ENCODE measurements at places on chromosomes 7 and 10. TPM values are rescaled to one million over a fixed set of nuclear protein-coding genes. Genes with fewer than 3 reads are reported as not detected.
A peak's percentile ranks its signal among the peaks of the same experiment; 100 is the strongest.

Gene GSTO2
- 7.8 TPM for total RNA-seq

Gene CLDN4
- 116 TPM for total RNA-seq

Gene CHST15
- total RNA-seq: 36.5 TPM

Gene ARHGEF5
- 39.5 TPM for total RNA-seq

Gene OPN4
- total RNA-seq: not detected

Gene FAM171A1
- 14.0 TPM for total RNA-seq

Gene CALD1
- 140 TPM for total RNA-seq

Gene MMP21
- not detected for total RNA-seq

Gene EGFR
- total RNA-seq: 62.7 TPM

Gene ARHGAP19
- total RNA-seq: 15.4 TPM

Gene AKR1C3
- 84.4 TPM for total RNA-seq

Gene BMPR1A
- total RNA-seq: 37.0 TPM

DNA sequence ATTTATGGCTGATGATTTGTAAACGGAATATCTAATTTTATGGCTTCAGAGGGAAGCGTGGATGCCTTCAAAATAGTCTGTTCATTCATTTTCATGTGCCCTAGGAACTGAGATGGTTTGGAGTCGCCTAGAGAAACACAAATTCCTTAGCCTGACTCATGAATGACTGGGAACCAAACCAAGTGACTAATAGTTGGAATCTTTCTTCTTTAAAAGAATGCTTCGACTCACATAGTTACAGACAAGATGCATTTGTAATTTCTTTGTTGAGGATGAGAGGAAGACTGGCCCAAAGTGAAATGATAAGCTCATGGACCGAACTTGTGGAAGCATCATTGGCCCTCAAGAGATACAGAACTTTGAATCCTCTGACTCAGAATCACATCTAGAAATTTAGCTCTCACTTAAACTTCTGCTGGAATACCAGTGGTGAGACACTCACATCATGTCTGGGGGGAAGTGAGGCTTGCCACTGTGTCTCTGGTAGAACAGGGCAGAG is 1107.2 kb downstream of the NRG3 start:
- no peaks in the 10 kb centered on the region for H3K36me3 ChIP-seq
- H3K27ac ChIP-seq: no peak overlapping the region
- H3K4me3 ChIP-seq: no peak overlapping the region
- no peak for DNase-seq
- no peaks in the 10 kb centered on the region for H3K4me1 ChIP-seq
- H3K27me3 ChIP-seq: no peaks in the 10 kb centered on the region

GRCh38 chr7:106952658-106953231 is 87.7 kb downstream of the PIK3CG start:
- H3K4me1 ChIP-seq: no peaks in the 10 kb centered on the region
- H3K36me3 ChIP-seq: no peaks in the 10 kb centered on the region
- H3K27ac ChIP-seq: peak overlapping the region; percentile 19
- H3K4me3 ChIP-seq: no peak overlapping the region

DNA sequence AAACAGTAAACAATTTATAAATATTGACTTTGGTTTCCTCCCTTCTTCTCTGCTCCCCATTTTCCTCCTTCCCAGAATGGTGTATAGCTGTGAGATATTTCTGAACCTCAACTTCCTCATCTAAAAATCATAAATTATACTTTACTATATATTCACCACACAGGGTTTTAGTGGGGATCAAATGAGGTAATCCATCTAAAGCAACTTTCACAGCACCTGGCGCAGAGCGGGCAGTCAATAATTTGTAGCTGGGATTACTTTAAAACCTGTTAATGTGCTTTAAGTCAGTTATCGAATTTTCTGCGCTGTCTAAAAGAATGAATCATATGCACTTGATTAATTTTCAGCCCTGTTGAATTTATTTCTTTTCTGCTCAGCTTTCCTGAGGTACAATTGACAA is 172.7 kb downstream of the PTEN start:
- H3K4me1 ChIP-seq: peaks cover 4% of the 10 kb centered on the region
- H3K36me3 ChIP-seq: no peaks in the 10 kb centered on the region
- no peak overlapping the region for H3K27ac ChIP-seq
- H3K27me3 ChIP-seq: no peaks in the 10 kb centered on the region
- DNase-seq: no peak

DNA sequence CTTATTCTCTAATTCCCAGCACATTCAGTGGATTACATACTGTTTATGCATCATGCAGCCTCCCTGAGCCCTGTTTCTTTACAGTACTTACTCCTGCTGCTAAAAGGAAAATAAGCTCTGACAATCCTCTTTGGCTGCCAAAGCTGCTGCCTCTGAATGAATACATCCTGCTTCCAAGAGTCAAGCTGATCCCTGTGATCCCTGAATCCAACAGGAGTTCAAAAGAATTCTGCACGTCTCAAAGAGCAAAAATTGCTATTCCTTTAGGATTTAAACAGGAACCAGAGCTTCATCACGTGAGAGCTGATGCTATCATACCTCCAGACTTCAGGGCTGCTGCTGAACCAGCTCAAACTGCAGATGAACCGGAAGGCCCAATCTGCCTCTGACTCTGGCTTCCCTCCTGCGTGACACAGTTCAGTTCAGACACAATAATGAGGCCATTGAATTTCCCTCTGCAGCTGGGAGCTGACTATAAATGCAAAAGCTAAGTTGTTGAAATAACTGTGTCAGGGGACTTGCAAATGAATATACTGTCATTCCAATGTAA is 851.0 kb upstream of the PHF14 start:
- DNase-seq: no peak
- H3K4me1 ChIP-seq: no peaks in the 10 kb centered on the region
- no peaks in the 10 kb centered on the region for H3K27me3 ChIP-seq
- H3K27ac ChIP-seq: peak overlapping the region; percentile 1
- no peak overlapping the region for H3K4me3 ChIP-seq

- no peaks in the 10 kb centered on the region for H3K27me3 ChIP-seq
- no peak overlapping the region for H3K27ac ChIP-seq
- no peak overlapping the region for H3K4me3 ChIP-seq
- H3K4me1 ChIP-seq: no peaks in the 10 kb centered on the region
- no peak for DNase-seq
Measured at GRCh38 chr10:113202011-113202410, 252.0 kb downstream of the TCF7L2 start.

DNA sequence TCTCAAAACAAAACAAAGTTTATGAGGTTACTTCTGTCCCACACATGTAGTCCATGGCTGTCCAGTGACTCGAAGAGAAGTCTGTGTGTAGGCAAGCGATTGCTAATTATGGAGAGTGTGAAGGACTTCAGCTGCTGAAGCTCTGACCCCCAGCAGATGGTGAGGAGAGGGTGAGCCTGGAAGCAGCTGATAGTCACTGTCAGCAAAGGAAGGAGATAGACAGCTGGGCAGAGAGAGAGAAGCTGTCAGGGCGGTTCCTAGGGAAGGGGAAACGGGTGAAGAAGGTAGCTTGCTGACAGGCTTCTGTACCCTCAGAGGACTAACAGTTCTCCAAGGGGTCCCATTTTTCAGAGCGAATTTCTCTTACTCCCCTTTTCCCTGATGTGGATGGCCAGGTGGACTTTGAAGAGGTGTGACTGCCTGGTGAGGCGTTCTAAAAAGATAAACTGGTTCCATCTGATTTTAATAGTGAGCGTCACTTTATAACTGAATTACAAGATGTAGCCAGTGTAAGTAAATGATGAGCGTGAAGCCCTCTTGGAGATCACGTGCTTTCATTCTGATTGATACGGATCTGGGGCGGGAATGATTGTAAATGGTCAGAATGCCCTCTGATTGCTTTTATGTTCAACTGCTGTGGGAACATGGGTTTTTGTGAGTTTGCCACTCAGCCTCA is 12.1 kb downstream of the ZSCAN21 start:
- DNase-seq: no peak
- peaks cover 80% of the 10 kb centered on the region for H3K36me3 ChIP-seq
- no peaks in the 10 kb centered on the region for H3K27me3 ChIP-seq
- H3K27ac ChIP-seq: no peak overlapping the region
- no peak overlapping the region for H3K4me3 ChIP-seq
- H3K4me1 ChIP-seq: peaks cover 11% of the 10 kb centered on the region

DNA sequence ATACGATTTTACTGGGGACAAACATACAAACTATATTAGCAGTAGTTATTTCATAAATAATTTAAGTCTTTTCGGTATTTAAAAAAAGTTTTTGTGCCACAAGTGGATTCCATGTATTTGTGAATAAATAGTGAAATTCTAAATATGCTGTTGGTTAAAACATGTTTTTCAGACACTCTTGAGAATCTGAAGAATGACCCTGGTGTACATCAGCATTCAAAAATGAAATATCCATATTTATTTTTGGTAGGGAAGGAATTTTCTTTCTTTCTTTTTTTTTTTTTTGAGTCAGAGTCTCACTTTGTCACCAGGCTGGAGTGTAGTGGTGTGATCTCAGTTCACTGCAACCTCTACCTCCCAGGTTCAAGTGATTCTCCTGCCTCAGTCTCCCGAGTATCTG is 136.1 kb upstream of the CDK6 start:
- no peaks in the 10 kb centered on the region for H3K4me1 ChIP-seq
- no peaks in the 10 kb centered on the region for H3K27me3 ChIP-seq
- H3K4me3 ChIP-seq: no peak overlapping the region

DNA sequence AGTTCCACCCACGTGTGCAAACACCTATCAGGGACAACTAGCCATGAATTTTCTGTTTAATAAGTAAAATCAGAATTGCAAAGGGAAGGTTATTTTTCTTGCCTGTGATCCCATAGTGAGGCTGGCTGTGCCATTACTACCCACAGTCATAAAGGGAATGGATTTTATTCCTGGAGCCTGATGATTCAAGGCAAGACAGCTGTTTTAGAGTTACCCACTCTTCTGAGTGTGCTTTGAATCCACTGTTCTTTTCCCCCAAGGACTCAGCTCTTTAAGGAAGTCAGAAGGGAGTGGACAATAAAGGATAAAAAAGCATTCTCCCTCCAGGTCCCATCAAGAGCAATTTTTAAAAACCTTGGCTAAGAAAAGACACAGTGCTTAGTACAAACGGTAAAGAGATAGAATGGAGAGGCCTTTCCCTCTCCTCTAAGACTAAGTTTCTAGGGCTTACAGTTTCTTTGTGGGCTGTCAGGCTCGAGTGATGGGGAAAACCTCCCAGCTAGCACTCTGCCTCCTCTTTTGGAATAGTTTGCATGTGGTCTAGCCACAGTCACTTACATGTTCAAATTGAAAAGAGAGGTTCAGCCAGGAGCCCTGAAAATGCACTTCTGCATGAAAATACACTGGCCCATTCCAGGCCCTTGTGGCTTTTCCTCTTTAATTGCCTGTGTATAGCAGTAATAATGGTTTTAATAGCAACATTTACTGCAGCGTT is 5.1 kb upstream of the LRRC4 start:
- no peak for DNase-seq
- H3K4me1 ChIP-seq: peaks cover 9% of the 10 kb centered on the region
- H3K36me3 ChIP-seq: no peaks in the 10 kb centered on the region

DNA sequence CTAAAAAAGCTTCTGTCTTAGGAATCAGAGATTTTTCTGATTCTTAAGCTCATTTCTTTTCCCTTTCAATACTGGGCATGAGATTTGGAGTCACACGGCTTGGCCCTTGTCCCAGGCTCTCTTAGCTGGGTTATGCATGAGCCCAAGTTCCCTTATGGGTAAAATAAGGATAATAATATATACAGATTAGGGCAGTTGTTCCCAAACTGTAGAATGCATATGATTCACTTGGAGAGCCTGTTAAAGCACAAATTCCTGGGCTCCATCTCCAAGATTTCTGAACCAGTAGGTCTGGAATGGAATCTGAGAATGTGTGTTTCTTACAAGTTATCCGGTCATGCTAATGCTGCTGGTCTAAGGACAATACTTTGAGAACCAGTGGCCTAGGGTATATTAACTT is 154.0 kb downstream of the REEP3 start:
- peaks cover 24% of the 10 kb centered on the region for H3K4me1 ChIP-seq
- no peak overlapping the region for H3K27ac ChIP-seq
- no peak overlapping the region for H3K4me3 ChIP-seq
- DNase-seq: no peak

GRCh38 chr10:49748006-49748405 is 14.1 kb downstream of the OGDHL start:
- H3K27me3 ChIP-seq: peaks cover 13% of the 10 kb centered on the region
- no peak overlapping the region for H3K4me3 ChIP-seq

- no peaks in the 10 kb centered on the region for H3K4me1 ChIP-seq
- H3K27me3 ChIP-seq: no peaks in the 10 kb centered on the region
- H3K36me3 ChIP-seq: no peaks in the 10 kb centered on the region
- no peak overlapping the region for H3K4me3 ChIP-seq
- no peak overlapping the region for H3K27ac ChIP-seq
Measured at GRCh38 chr7:45993621-45994020, 72.5 kb upstream of the IGFBP3 start.

DNA sequence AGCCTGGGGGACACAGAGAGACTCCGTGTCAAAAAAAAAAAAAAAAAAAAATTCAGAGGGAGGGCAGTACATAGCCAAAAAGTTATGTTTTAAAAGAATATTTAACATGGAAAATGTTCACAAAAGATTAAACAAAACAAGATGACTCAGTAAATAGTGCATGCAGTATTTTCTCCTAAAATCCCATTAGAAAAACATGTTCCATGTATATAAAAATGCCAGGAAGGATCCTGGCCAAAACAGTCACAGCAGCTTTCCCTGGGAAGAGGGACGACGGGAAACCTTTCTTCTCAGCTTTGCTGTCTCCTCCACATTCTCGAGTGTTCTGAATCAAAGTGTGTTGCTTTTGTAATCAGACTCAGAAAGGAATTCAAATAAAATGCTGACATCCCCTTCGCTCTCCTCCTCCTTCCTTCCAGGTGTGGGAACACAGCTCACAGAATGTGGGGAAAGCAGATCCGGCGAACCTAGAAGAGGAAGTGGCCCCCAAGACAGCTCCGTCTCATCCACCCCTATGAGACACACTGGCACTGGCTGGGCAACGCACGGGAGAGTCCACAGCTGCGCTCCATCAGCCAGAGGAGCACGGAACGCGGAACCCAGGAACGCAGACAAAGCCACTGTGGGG is 139.4 kb downstream of the MAD1L1 start:
- H3K4me3 ChIP-seq: no peak overlapping the region
- H3K27me3 ChIP-seq: no peaks in the 10 kb centered on the region
- DNase-seq: no peak
- no peak overlapping the region for H3K27ac ChIP-seq

GRCh38 chr7:47411901-47412300 is 170.0 kb downstream of the TNS3 start:
- no peak overlapping the region for H3K4me3 ChIP-seq
- H3K4me1 ChIP-seq: peaks cover 5% of the 10 kb centered on the region
- H3K27ac ChIP-seq: no peak overlapping the region
- H3K36me3 ChIP-seq: peaks cover 69% of the 10 kb centered on the region
- H3K27me3 ChIP-seq: no peaks in the 10 kb centered on the region
- no peak for DNase-seq

- peak; percentile 10 for DNase-seq
- no peak overlapping the region for H3K4me3 ChIP-seq
- no peaks in the 10 kb centered on the region for H3K4me1 ChIP-seq
- peaks cover 67% of the 10 kb centered on the region for H3K36me3 ChIP-seq
- no peak overlapping the region for H3K27ac ChIP-seq
Measured at GRCh38 chr10:124010024-124010423, 83.4 kb downstream of the CHST15 start.

DNA sequence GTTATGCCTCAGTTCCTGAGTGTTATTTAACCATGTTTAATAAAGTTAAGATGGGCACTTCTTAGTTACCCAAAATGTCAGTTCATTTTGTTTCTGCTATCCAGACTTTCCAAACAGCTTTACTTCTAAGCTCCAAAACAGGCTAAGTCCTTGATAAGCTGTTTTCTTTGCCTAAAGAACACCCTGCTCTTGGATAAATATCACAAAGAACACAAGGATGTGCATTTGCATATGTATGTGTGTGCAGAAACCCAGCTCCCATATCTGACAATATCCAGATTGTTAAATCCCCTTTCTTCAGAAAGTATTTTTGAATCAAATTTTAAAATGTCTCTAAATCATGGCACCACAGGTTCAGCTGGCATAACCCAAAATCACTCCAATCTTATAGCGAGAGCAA is 19.6 kb downstream of the FAM13C start:
- no peak overlapping the region for H3K4me3 ChIP-seq
- DNase-seq: no peak
- H3K4me1 ChIP-seq: peaks cover 5% of the 10 kb centered on the region
- no peaks in the 10 kb centered on the region for H3K36me3 ChIP-seq
- no peak overlapping the region for H3K27ac ChIP-seq
- H3K27me3 ChIP-seq: no peaks in the 10 kb centered on the region

Data from lower lobe of right lung (tissue), 2 donors.